ENCODE measurements at places on chromosomes 12 and 14. TPM values are rescaled to one million over a fixed set of nuclear protein-coding genes. Genes with fewer than 3 reads are reported as not detected.

TPH2 gene
- not detected for total RNA-seq

ZC2HC1C gene
- total RNA-seq = 1.5 TPM

CLEC4C gene
- not detected for total RNA-seq

SLC38A1 gene
- 88.8 TPM for total RNA-seq

RAD51AP1 gene
- total RNA-seq = 4.1 TPM

JAG2 gene
- total RNA-seq = 1.8 TPM

CIROP gene
- 1.0 TPM for total RNA-seq

KRT7 gene
- total RNA-seq = 3.5 TPM

CABP1 gene
- total RNA-seq = under 0.01 TPM

TTC7B gene
- total RNA-seq = 10.8 TPM

COX14 gene
- total RNA-seq = 39.0 TPM

AKAP5 gene
- total RNA-seq = 0.17 TPM

NFE2 gene
- total RNA-seq = 0.17 TPM

FGF23 gene
- total RNA-seq = not detected

GZMH gene
- not detected for total RNA-seq

RERGL gene
- total RNA-seq = not detected

RBP5 gene
- total RNA-seq = 0.26 TPM

GPRC5D gene
- not detected for total RNA-seq

AQP2 gene
- not detected for total RNA-seq

PPM1H gene
- total RNA-seq = 3.1 TPM

HSPB8 gene
- total RNA-seq = 21.3 TPM

DPPA3 gene
- not detected for total RNA-seq

LRIG3 gene
- 65.7 TPM for total RNA-seq

LARP4 gene
- total RNA-seq = 33.9 TPM

SOX5 gene
- 16.4 TPM for total RNA-seq

MYH7 gene
- not detected for total RNA-seq

PCED1B gene
- total RNA-seq = 0.33 TPM

LRR1 gene
- 9.5 TPM for total RNA-seq

ANKRD33 gene
- under 0.01 TPM for total RNA-seq

MGST1 gene
- 78.6 TPM for total RNA-seq

ADGRD1 gene
- total RNA-seq = 7.3 TPM

DPY19L2 gene
- total RNA-seq = 4.4 TPM

COA8 gene
- 26.4 TPM for total RNA-seq

USP44 gene
- total RNA-seq = 27.4 TPM

SYNE3 gene
- 15.9 TPM for total RNA-seq

C12orf54 gene
- total RNA-seq = not detected

TAS2R7 gene
- not detected for total RNA-seq

SRSF9 gene
- total RNA-seq = 188 TPM

SMCO2 gene
- 0.26 TPM for total RNA-seq

TMEM233 gene
- under 0.01 TPM for total RNA-seq

DLGAP5 gene
- total RNA-seq = 8.1 TPM

FOXM1 gene
- total RNA-seq = 7.3 TPM

RNF212B gene
- not detected for total RNA-seq

CCDC196 gene
- total RNA-seq = not detected

CLEC1B gene
- not detected for total RNA-seq

BTBD6 gene
- total RNA-seq = 39.5 TPM

BCAT1 gene
- 93.7 TPM for total RNA-seq

CTDSP2 gene
- 87.8 TPM for total RNA-seq

FOXN4 gene
- not detected for total RNA-seq

PSME1 gene
- total RNA-seq = 172 TPM
